ENCODE measurements at places on chromosomes 1 and 21.

GRCh38 chr1:25756215-25756614, 43.8 kb upstream of the SELENON start:
- no peak for DNase-seq

DNA sequence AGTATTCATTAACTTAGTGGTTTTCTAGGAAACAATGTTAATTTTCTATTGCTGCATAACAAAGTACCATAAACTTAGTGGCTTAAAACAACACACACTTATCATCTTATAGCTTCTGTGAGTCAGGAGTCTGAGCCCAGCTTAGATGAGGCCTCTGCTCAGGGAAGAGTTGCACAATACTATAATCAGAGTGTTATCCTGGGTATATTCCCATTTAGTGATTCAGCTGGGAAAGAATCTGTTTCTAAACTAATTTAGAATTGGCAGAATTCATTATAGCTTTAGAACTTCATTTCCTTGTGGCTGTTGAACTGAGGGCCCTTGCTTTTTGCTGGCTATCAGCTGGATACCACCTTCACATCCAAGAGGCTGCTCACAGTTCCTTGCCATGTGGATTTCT, 515.5 kb downstream of the BRINP3 start:
- no peak for DNase-seq

DNA sequence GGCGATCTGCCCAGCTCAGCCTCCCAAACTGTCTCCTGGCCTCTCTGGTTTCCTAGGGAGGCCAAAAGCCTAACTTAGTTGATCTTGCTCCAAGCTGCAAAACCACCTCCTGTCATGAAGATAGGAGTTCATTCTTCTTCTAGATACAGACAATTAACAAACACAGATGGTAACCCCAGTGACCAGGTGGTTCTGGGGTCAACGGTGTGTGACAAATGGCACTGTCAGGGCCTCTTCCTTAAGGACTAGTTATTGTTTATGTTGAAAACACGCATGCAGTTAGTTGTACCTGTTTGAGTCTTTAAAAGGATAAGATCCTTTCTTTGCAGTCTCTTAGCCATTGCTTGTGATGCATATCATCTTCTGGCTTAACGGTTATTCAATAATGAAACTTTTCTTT, 4.6 kb upstream of the UMODL1 start:
- no peak for DNase-seq

- no peak for DNase-seq
Measured at GRCh38 chr1:228938537-228938901, 203.2 kb downstream of the RHOU start.

Measured in caudate nucleus (tissue), 63 donors.